Stimulated activated CD8-positive, alpha-beta memory T cell treated with anti-CD3 and anti-CD28 coated beads, Interleukin-4, amount 100 ng/mL, for 4 hours (primary cell): ENCODE measurements at places on chromosomes 12 and 14.

DNA sequence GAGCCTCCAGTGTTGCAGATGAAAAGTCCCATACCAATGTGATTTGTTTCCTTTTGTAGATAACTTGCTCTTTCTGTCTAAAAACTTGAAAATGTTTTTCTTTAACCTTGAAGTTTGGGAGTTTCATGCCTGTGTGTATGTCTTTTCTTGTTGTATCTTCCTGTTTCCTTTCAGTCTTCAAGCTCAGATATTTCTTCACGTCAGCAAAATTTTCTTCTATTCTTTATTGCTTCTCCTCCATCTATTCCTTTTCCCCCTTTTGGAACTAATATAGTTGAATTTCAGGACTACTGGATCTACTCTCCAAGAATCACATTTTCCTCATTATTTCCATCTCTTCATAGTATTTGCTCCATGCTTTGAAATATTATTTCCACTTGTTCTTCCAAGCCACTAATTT, 23.9 kb downstream of the SOAT2 start:
- DNase-seq, result no peak

- DNase-seq, result no peak
Observed at GRCh38 chr12:27151479-27151878, 69.1 kb upstream of the C12orf71 start.

DNA sequence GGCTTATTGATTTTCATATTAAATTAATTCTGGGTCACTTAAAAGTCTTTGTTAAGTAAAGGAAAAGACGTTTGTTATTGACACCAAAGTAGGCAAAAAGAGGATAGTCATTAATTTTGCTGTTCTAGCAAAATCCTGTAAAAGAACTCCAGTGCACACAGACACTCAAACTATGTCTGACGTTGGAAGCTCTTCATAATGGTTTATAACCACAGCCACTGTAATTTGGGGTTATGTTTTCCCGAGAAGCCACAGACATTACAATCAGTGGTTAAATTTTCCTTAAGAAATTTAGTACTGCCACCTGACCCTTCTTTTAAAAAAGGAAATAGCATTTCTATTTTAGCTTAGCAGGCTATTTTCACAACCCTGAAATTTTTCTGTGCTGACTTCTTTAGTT, 267.5 kb downstream of the CCDC91 start:
- no peak for DNase-seq

GRCh38 chr12:32874078-32874477, 22.5 kb downstream of the PKP2 start:
- DNase-seq, result no peak

GRCh38 chr12:106161491-106161890, 22.7 kb upstream of the NUAK1 start:
- DNase-seq, result no peak

DNA sequence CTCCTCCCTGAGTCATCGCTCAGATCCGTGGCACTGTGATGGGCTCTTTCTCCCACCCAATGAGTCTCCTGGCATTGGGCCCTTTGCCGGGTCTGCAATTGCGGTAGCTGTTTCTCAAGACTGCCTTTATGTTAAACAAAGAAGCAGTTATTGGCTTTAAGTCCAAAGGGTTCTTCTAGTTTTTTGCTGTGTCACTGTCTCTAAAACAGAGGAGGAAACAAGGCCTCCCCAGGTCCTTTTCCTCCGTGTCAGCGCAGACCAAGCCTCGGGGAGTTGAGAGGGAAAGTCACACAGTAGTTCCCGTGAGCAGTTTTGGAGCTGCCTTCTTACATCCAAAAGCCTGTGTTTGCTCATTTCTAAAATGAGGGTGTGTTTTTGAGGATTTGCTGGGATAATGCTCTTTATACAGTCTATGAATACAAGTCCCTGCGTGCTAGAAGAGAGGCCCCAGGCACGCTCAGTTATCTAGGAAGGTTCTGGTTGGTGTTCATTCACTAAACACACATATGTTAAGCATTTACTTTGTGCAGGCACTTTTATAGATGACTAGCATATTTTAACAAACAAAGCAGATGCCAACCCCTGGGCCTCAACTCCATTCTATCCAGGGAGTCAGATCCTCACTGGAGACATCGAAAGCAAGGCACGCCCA, 126.0 kb upstream of the PZP start:
- DNase-seq, result no peak
